Natural killer cell (primary cell): ENCODE measurements at places on chromosomes 1 and 21. TPM values are rescaled to one million over a fixed set of nuclear protein-coding genes. Genes with fewer than 3 reads are reported as not detected.
A peak's percentile ranks its signal among the peaks of the same experiment; 100 is the strongest.

Gene KRTAP12-2
- not detected for total RNA-seq

DNA sequence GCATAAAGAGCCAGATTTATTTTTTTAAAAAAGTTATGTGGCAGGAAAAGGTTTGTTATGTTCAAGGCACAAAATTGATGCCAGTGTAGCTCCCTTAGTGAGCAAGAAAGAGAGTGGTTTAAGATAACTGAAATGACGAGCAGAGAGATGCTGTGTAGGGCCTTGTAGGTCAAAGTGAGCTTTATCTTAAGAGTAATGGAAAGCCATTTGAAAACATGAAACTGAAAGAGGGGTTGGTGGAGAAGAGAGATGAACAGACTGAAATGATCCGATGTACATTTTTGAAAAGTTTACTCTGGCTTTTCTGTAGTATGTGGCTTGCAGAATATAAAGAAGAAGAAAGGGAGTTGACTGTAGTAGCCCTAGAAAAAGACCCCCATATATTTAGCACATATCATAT is 383.6 kb downstream of the PLA2G4A start:
- DNase-seq = no peak

DNA sequence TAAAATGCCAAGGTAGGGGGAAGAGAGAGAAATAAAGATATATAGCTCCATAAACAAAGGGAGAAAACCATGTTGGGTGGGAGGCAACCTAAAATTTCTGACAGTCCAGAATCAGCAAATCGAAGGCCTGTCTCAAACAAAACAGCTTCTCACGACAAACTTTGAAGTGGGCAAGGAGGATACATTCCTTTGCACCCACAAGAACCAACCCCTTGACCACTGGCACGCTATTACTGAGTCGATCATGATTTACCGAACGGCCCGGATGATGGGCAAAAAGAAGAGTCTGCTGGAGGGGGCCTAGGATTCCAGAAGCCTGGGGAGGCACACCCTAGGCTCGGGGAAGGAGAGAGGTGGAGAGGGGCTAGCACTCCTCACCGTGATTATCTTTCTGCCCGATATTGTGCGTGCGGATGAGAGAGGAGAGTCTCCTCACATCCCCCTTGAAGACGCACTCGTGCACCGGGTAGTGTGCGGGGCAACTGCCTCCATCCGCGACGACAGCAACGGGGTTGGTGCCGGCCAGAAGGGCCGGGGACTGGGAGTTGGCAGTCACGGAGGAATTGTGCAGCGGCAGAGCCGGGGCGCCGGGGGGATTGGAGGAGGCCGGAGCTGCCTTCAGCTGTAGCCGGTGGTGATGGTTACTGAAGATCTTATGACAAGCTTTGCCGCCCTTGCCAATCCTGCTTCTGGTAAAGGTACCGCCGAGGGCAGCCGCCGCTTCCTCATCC is 756 bp downstream of the ANKRD13C start:
- DNase-seq = peak; percentile 62

DNA sequence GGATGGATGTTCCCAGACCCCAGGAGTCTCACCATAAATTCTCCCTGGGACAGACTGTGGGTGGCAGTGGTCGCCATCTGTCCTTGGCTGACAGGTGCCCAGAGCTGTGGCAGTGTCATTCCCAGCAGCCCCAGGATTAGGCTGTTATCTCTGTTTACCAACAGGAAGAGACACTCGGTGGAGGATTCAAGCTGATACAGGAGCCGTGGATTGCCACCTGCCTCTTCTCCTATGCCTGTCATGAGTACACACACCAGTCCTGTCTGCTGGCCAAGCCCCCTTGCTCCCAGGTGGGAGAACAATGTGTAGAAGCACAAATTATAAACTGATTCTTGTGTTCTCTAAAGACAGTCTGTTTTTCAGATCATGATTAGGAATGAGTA is 152.6 kb downstream of the ETS2 start:
- no peak for DNase-seq

DNA sequence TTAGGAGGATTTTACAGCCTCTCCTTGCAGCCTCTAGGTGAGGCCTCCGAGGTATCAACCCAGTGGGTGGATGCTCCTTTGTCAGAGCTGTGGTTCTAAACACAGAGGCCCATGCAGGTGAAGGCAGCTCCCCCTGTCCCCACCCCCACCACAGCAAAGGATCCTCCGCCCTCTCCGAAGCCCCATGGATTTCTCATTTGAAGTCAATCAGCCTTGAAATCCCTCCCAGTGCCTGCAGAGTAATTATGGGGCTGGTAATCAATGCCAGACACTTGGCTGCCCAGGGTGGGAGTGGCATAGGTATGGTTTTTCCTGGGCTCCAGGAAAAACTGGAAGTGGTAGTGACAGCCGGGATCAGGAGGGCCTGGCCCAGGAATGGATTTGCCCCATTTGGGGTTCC is 119.5 kb upstream of the CSF3R start:
- no peak for DNase-seq
